ENCODE measurements at places on chromosomes 7 and 10. TPM values are rescaled to one million over a fixed set of nuclear protein-coding genes. Genes with fewer than 3 reads are reported as not detected.

- DNase-seq = no peak
These were observed 48.2 kb downstream of the ARMH3 start for GRCh38 chr10:102007796-102008195.

DNA sequence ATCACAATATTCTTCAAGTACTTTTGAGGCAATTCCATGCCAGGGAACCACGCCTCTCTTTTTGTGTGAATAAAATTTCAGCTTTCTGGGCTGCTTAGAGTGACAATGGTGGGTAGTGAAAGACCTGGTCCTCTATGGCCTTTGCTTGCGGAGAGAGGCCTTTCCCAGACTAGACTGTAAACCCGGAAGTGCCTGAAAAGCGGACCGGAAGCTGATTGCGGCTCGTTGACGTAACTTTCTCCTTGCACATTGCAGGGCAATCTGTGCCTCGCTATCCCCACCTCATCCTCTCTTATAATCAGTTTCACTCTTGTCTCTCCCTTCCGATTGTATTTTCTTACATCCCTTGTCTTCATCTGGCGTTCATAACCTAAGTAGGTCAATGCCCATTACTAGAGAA, 310.4 kb downstream of the CAMK1D start:
- DNase-seq = no peak

GRCh38 chr7:80923211-80923612, 4.4 kb upstream of the SEMA3C start:
- DNase-seq = no peak

Gene ZKSCAN5
- total RNA-seq = 8.0 TPM

DNA sequence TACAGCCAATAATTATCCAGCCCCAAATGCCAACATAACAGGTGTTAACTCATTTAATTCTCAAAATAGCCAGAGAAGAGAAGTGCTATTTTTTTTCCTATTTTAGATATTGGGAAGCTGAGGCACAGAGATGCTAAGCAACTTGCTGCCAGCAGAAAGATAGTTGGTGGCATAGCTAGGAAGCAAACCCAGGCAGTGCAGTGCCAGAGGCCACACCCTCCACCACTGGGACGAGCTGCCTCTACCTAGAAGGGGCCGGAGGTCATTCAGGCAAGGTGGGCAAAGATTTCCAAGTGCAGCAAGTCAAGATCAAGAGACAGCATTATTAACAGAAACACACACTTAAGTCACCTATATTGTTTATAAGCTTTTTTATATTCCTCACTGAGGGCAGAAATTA, 654.1 kb downstream of the INHBA start:
- DNase-seq = no peak

Data from dermis microvascular lymphatic vessel endothelial cell (primary cell).